Left hindlimb (tissue), 1 donor: ENCODE measurements at places on chromosomes 2 and 18.

DNA sequence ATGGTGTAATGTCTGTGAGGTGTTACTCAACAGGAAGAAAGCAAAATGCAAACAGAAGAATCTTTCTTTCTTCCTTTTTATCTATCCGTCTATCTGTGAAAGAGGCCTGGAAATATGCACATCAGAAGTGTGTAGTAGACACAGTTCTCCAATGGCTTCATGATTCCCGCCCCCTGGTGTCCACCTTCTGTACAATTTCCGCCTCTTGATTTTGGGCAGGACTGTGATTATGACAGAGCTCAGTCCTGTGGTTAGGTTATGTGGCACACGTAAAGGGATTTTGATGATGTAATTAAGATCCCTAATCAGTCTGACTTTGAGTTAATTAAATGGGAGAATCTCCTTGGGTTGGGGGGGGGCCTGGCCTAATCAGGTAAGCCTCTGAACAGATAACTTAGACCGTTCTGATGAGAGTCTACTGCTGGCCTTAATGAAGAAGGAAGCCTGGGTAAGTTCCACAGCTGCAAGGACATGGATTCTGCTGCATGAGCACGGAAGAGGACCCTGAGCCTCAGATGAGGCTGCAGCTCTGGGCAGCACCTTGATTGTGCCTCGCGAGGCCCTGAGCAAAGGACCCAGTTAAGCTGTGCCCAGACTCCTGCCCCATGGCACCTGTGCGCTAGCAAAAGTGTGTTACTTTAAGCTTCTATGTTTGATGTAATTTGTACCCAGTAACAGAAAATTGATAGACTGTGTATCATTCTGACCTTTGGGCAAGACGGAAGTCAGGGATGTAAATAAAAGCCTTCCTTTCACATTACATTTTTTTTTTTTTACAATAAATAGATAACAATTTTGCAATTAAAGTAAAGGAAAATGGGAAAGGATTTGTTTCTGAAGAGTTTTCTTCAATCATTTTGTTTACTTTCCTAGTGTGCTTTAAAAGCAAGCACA lies 11.3 kb upstream of the KCNF1 start:
- DNase-seq: no peak

GRCh38 chr2:72694715-72695496 lies 130.9 kb downstream of the EXOC6B start:
- peak; percentile 66 for DNase-seq

- peak; percentile 81 for DNase-seq
These were observed 98.8 kb downstream of the TNS1 start for GRCh38 chr2:217903859-217904613.

- peak; percentile 56 for DNase-seq
These were observed 513.8 kb downstream of the RNF144A start for GRCh38 chr2:7430869-7431641.

- DNase-seq: no peak
These were observed 5.8 kb upstream of the TNP1 start for GRCh38 chr2:216865658-216866057.

DNA sequence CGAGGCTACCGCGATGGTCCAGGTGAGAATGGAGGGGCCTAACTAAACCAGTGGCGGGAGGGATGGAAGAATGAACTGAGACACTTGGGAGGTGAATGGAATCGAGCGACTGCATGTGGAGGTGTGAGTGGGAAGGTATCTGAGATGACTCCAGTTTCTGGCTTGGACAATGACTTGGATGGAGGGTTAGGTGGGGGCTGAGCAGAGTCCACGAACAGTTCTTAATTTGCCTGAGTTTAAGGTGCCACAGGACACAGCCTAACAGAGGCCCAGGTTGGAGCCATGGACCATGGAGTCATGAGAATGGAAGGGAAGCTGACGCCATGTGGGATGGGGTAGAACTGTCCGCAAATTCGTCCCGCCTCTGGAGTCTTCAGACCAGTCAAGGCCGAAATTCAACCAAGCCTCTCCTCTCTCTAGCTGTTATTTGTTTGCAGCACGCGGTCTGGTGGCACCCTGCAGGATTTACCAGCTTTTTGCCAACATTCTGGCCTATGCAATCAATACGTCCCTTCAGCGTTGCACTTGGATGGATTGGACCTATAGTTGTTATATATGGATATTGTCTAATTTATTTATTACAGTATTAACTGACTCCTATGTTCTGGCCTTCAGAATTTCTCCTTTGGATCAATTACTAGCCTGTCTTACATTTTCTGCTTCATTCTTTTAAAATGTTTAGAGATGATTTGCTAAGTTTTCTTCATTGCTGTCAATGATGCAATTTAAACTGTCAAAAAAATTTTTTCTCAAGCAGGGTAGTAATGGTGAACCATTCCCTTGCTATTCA lies 940 bp upstream of the BOLA3 start:
- DNase-seq: no peak

DNA sequence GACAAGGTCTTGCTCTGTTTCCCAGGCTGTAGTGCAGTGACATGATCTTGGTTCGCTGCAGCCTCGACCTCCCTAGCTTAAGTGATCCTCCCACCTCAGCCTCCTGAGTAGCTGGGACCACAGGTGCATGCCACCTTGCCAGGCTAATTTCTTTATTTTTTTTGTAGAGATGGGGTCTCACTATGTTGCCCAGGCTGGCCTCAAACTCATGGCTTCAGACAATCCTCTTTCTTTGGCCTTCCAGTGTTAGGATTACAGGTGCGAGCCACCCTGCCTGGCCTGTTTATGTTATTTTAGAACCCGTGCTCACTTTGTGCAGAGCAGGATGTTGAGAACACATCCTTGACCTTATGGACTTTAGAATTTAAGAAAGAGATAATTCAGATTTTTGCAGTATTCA lies 17.4 kb downstream of the FAM117B start:
- no peak for DNase-seq

GRCh38 chr18:32360682-32361345 lies 109.9 kb downstream of the GAREM1 start:
- no peak for DNase-seq

DNA sequence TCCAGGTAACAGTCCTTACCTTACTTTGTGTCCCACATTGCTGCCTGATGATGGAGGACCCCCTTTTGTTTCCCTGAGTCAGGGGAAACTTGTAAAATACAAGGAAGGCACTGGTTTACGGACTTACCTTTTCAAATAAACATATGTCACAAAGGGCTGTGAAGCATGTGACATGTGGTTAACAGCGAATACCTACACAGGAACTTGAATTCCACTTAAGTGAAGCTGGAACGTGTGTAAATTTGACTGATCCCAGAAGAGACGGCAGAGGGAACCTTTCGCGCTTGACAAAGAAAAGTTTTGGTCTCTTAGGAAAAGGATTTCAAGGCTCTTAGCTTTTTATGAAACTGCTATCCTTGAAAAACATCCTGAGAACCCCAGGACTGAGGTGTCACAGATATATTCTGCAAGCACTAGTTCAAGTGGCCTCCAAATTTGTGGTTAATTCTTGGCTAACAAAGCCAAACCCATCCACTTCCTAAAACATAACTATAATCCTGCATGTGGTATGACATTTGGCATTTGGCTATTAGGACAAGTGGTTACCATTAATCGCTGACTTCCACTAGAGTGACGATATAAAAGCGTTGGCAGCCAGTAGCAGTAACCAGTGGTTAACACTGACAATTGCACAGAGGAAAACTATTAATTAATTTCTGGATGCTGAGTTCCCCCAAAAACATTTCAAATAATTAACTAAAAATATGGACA lies 55.6 kb downstream of the ITGB6 start:
- DNase-seq: no peak

- peak; percentile 50 for DNase-seq
These were observed 69.4 kb upstream of the GPC1 start for GRCh38 chr2:240365971-240366471.

GRCh38 chr2:120805602-120806001 lies 69.9 kb downstream of the GLI2 start:
- no peak for DNase-seq

GRCh38 chr2:7792031-7792651 lies 874.9 kb downstream of the RNF144A start:
- no peak for DNase-seq

DNA sequence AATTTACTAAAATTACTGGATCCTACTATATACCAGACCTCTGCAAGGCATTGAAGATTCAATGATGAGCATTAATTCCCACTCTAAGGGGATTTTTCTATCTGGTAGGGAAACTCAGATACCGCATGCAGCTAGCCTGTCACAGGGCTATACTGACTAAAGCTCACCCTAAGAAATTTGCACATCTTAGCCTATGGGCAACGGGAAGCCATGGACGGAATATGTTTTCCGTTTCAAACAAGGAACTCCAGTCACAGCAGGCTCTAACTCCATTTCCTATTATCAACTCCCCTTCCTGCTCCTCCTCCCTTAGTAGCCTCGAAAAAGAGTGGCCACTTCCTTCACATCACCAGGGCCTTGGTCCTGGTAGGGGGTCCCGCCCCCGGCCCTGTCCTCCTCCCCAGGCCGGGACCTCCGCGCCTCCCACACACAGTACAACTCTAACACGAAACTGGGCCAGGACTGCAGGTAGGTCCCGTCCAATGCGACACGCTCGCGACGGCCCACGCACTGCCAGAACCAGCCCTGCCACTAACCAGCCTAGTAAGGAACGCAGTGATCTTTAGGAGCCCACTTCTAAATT lies 659 bp upstream of the COX5B start:
- DNase-seq: no peak

DNA sequence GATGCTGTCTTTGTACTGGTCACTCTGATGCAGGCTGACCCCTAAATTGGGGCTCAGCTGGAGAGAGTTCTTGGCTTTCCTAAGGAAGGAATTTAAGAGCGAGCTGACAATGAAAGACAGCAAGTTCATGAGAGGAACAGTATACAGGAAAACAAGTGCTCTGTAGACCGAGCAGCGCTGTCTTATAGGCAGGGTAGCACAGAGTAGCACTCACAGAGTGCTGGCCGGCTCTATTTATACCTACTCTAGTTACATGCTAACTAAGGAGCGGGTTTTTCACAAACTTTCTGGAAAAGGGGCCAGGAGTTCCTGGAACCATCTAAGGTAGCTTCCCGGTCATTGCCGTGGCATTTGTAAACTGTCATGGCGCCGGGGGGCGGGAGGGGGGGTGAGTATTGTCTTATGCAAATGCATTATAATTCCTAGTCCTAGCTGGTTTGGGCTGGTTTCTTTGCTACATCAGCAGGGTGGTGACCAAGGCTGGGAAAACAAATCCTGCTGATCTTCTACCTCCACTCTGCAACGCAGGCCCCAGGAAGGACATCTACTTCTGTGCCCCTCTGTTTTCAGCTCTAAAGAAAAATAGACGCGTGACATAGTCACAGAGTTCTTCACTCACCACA lies 31.6 kb upstream of the MAP3K20 start:
- no peak for DNase-seq

GRCh38 chr2:69253611-69254301 lies 133.3 kb downstream of the GFPT1 start:
- no peak for DNase-seq

- no peak for DNase-seq
These were observed 86.2 kb downstream of the UPP2 start for GRCh38 chr2:158187908-158188307.

DNA sequence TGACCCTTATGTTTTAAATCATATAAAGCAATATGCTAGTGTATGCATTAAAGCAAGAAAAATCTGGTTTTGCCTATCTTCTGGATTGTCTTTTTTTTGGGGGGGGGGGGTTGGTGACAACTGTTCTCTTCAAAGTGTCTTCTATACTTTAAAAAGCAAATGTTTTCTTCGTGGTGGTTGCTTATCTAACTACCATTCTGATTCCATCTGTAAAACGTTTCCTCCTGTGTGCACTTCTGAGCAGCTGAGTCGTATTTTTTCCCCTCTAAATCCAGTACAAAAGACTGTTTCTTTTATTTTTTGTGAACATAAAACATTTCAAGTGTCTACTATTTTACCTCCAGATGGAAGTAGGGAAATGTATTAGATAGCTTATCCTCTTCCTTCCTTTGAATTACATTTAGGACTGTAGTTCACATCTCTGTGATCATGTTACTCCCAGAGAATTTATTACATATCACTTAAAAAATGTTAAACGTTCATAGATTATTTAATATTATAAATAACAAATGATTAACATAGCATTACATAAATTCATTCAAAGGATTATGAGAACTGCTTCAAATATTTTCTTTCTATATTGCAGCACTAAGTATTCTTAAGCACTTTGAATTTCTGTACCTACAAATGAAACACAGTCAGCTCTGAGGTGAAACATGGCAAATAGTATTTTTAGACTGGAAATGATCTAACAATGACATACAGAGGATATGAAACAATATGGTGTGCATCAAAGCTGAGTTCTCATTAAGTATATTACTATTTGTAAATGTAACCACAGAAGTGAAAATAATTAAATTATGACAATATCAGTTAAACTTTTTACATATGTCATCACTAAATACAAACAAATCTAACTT lies 56.4 kb downstream of the SCN3A start:
- no peak for DNase-seq

DNA sequence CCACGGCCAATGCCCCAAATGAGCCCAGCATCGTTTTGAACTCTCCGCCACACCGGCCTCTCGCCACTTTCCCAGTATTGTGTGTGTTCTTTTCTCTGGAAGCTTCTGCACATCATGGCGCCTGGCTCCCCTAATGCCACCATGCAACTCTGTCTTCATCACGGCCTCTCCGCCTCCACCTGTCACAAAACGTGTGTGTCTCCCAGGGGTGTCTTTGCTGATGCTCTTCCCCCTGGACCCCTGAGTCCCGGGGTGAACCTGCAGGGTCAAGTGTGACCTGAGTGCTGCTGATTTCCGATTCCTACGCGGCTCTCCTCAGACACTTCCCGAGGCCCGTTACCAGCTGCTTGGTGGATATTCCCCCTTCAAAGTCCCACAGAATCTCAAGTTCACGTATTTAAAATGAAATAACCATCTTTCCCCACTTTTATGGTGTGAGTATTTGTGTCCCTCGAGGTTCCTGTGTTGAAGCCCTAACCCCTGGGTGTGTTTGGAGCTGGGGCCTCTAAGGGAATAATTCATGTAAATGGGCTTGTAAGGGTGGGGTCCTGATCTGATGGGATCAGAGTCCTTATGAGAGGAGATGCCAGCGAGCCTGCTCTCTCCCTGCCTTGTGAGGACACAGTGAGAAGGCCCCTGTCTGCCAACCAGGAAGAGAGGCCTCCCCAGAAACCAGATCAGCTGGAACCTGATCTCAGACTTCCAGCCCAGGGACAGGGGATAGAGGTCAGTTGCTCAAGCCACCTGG lies 87.5 kb upstream of the PXDN start:
- DNase-seq: no peak

GRCh38 chr18:78838183-78838582 lies 141.4 kb upstream of the SALL3 start:
- no peak for DNase-seq
